ENCODE measurements at places on chromosomes 4 and X.

DNA sequence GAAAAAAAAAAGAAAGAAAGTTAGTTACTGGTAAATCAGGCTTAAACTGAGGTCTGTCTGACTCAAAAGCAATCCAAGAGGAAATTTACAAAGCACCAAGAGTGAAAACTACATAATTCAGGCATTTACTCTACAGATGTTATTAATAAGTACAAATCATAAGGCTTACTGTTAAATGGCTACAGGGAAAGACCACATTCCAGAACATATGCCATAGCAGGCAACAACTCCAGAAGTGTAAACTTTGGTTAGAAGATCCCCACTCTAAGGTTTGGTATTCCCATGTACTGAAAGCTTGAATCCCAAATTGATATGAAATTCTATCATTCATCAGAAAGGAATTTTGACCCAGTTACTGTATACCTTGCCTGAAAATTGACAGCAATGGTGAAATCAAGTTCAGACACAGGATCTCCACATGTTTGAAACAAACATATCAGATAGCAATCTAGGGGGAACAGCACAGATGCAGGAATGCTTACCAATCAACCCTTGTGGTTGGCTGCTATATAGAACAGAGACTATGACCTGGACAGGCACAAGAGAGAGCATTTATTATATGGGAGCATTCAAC lies 6.6 kb downstream of the USP26 start:
- peak; percentile 64 for DNase-seq

GRCh38 chrX:140709421-140709846 lies at the start of gene LINC00632:
TSS of gene LINC00632 (plus strand) at chrX:140709759.
- DNase-seq: no peak

GRCh38 chrX:134712272-134712671 lies 54.0 kb upstream of the PLAC1 start:
- no peak for DNase-seq

DNA sequence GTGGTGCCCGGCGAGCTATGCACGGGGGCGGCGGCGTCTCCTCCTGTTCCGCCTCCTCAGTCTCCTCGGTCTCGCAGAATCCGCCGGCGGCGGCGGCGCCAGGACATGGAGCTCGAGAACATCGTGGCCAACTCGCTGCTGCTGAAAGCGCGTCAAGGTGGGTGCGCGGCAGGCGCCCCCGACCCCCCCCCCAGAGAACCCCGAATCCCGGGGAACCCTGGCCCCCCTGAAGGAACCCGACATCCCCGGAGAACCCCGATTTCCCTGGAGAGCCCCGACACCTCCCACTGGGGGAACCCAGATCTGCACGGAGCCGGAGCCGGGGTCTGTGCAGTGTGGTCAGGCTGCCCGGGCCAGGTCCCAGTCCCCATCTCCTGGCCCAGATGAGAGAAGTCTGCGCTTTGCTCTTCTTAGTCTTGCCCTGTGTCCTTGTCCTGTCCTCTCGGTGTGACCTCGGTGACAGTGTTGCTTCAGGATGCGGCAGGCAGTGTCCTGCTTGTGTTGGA lies 648 bp downstream of the GRK4 start:
- DNase-seq: peak; percentile 52

DNA sequence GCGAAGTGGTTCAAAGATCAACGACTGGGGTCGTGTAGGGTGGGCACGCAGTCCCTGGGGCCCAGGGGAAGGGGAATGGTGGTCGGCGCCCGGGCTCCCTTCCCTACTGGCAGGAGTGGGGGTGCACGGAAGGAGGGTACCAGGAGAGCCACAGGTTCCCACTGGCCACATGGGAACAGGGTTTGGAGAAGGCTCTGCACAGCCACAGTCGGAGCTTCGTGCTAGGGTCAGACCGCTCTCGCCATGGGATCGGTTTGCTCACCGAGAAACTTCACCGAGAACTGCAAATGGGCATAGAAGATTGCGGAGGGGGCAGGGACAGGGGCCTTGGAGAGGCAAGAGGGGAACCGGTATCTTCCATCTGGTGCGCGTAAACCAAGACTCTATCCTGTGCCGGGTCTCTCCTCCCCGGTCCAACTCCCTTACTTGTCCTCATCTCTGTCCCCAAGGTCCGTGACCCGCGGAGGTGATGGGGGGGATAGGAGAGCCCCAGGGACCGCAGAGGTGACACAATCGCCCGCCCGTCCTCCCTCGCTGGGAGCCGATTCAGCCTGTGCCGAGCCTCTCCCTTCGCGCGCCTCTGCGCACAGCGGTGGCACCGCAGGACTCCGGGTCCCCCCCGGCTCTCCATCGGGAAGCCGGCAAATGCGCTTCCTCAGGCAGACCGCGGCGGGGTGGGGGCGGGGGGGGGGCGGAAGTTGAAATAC lies 1.0 kb downstream of the SCD5 start:
- DNase-seq: no peak

- DNase-seq: no peak
Observed at GRCh38 chr4:137116144-137116543, 416.1 kb downstream of the PCDH18 start.

- peak; percentile 23 for DNase-seq
Observed at GRCh38 chrX:108439961-108440696, 491 bp downstream of the COL4A5 start.

DNA sequence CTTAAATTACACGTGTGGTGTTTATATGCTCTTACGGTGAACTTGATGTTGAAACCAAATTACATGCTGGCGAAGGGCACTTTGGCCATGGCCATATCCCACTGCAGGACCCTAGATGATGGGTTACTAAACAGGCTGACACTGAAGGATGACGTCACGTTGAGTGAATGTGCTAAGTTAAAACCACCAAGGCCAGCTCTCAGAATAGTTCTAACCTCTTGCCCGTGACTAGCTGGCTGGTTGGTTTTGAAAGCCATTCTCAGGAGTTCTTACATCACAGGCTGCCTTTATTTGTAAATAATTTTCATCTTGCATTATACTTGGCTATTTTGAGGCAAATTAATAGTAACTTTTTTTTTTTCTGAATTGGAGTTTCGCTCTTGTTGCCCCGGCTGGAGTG lies 41.3 kb upstream of the PHEX start:
- no peak for DNase-seq
